Placental pericyte (primary cell): ENCODE measurements at places on chromosomes 16 and 17. TPM values are rescaled to one million over a fixed set of nuclear protein-coding genes. Genes with fewer than 3 reads are reported as not detected.

The RPS6KB1 gene
- 25.2 and 31.1 TPM in 2 replicates for total RNA-seq

The CSH2 gene
- total RNA-seq = 0.14 TPM in 1 of 2 replicates, not detected in the other

The ITGB4 gene
- 0.44 and 0.57 TPM in 2 replicates for total RNA-seq

The CCL4 gene
- total RNA-seq = not detected in 2 replicates
